Stimulated activated CD8-positive, alpha-beta memory T cell treated with anti-CD3 and anti-CD28 coated beads, Interleukin-7, amount 100 ng/mL, for 4 hours (primary cell): ENCODE measurements at places on chromosomes 12 and 14.

DNA sequence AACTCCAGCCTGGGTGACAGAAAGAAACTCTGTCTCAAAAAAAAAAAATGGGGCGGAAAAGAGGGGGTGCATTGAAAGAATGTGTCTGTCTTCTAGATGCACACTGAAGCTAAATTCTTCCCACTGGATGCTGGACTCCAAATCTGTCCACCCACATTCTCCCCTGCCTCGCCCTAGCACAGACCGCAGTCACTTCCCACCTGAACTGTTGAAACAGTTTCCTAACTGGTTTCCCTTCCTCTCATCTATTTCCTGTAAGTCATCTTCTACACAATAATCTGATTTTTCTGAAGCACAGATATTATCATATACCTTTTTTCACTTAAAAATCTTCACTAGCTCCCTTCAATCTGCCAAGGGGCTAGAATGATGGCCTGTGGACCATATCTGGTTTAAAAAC is 1.5 kb upstream of the HCAR1 start:
- DNase-seq: no peak

- DNase-seq: no peak
These were observed 42.4 kb upstream of the GPATCH2L start for GRCh38 chr14:76109087-76109880.

DNA sequence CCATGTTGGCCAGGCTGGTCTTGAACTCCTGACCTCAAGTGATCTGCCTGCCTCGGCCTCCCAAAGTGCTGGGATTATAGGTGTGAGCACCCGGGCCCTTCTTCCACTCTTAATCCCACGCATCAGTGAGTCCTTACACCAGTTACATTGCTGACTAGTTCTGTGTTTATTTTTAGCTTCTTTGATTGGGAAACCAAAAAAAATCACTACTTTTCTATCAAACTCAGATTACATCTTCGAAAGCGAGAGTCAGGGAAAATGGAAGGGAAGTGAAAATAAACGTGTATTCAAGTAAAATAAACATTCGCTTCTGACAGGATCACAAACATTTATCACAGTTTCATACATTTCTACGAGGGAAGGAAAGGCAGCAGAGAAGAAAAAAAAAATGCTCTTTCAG is 32.2 kb downstream of the FGD6 start:
- no peak for DNase-seq

GRCh38 chr14:104746071-104746545 is 6.8 kb upstream of the SIVA1 start:
- DNase-seq: no peak

DNA sequence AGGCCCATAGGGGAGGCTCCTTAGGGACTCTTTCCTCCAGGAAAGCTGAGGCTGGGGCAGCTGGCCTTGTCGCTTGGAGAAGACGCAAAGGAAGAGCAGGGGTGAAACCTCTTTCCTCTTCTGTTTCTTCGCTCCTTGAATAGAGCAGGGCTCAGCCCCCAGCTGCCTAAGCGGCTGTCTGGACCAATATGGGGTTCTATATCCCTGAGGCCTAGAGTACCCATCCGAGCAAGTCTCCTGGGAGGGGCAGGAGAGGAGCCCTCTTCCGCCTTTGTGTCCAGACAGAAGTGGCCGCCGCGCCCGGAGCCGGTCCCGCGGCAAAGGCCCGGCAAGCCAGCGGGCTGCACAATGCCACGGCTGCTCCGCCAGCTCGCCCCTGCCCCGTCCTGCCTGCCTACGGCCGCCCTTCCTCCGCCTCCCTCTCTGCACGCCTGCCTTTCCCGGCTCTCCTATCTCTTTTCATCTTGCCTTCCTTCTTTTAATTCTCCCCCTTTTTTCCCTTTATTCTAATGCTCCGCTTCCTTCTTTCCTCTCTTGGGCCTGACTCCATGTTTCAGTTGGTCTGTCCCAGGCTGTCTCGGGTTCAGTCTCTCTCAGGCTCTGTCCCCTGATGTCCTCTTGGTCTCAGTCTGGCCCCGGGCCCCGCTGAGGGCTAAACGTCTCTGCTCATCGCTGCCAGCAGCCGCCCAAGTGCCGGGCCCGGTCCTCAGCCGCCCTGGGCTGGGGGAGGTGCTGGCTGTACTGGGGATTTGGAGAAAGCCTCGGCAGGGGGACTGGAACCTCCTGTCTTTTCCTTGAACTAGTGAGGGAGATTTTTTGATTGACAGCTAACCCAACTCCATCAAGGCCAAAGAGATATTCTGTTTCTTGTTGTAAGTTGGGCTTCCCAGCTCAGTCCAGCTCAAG is 2.5 kb upstream of the HOXC9 start:
- no peak for DNase-seq

DNA sequence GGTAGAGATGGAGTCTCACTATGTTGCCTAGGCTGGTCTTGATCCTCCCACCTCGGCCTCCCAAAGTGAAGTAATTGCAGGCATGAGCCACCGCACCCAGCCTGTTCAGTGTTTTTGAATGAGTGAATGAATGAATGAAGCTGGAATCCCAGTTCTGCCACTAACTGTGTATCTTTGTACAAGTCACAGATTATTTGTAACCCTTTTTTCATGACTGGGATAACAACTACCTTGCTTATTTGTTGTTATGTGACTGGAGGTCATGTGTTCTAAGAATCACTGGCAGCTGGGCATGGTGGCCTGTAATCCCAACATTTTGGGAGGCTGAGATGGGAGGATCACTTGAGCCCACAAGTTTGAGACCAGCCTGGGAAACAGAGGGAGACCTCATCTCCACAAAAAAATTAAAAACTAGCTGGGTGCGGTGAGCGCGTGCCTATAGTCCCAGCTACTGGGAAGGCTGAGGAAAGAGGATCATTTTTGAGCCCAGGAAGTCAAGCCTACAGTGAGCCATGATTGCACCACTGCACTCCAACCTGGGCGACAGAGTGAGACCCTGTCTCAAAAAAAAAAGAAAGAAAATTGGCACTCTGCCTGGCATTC is 13.3 kb upstream of the NUMB start:
- no peak for DNase-seq

DNA sequence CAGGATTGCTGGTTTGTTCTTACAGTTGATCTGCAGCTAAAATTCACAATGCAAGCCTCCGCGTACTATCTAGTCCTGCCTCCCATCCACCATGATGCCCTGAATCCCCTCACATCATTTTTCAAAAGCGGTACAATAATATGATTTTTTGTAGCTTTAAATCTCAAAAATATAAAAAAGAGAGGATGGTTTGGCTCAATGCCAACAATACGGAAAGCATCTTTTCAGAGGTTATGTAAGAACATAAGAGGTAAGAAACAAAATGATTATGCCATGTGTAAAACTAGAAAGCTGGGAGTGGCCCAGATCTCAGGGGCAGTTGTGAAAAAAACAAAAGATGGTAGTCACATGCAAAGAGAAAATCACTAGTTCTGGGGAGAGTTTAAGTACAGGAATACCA is 24.0 kb upstream of the ZDHHC17 start:
- no peak for DNase-seq

- no peak for DNase-seq
These were observed 60.2 kb downstream of the UBR7 start for GRCh38 chr14:93267149-93267711.

GRCh38 chr12:50790081-50790480 is 26.2 kb downstream of the ATF1 start:
- no peak for DNase-seq

- DNase-seq: no peak
These were observed 52.0 kb downstream of the ETV6 start for GRCh38 chr12:11701433-11701832.

- no peak for DNase-seq
These were observed 1.9 kb downstream of the PPP1R3E start for GRCh38 chr14:23300687-23301223.

- DNase-seq: no peak
These were observed 20.4 kb downstream of the EIF2B2 start for GRCh38 chr14:75023108-75023507.

DNA sequence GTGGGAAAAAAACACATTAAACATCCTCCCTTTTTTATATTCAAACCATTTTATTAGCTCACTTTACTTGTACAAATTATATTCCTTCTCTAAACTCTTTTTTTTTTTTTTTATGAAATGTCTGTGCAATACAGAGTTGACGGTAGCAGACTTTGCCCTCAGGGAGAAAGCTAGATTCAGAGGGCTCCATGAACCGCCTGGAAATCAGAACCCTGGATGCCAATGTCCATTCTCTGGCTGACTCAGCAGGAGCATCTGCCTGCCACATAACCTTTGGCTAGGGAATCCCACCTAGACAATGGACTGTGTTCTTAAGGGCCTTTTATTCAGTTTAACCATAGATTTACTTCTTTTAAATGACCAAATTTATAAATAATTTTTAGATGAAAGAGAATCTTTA is 467.0 kb downstream of the MDGA2 start:
- DNase-seq: no peak

- no peak for DNase-seq
These were observed 29.5 kb upstream of the EML1 start for GRCh38 chr14:99763527-99764221.

DNA sequence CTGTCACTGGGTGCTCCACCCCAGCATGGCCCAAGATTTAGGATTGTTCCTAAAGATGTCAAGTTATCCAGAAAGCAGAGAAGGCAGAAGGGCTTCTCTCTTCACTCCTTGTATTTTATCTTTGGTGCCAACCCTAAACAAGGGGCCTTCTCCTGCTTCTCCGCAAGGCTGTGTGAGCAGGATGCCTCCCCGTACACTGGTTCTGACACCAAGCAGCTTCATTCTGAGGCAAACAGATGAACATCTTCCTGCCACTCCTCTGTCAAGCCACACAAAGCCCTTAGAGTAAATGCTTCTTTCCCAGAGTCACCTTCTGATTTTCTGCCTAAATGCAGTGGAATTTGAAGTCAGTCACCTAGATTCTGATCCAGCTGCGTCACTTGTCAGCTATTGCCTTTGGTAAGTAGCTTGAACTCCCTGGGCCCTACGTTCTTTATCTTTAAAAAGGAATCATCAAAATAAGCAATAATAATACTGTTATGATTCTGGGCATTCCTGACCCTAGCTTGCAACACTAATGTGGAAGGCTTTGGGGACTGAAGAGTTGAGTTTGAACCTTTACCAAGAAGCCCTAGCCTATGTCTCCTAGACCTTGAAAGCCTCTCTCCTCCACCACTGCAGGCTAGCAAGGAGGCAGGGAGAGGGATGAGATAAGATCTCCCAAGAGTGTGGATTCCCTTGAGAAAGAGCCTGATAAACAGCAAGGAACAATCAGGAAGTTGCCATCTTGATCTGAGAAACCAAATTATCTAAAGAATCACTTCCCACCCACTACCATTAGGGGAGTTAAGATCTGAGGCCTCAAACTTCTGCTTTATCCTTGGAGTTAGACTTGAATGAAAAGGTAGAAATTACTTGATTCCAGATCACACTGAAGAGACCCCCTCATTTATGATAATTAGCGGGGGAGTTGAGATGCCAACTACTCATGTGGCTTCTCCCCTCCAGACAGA is 5.7 kb downstream of the KRT73 start:
- no peak for DNase-seq

GRCh38 chr14:39367387-39367751 is 64.9 kb downstream of the FBXO33 start:
- DNase-seq: no peak

- no peak for DNase-seq
These were observed 26.8 kb upstream of the ADAMTS20 start for GRCh38 chr12:43578782-43579181.

DNA sequence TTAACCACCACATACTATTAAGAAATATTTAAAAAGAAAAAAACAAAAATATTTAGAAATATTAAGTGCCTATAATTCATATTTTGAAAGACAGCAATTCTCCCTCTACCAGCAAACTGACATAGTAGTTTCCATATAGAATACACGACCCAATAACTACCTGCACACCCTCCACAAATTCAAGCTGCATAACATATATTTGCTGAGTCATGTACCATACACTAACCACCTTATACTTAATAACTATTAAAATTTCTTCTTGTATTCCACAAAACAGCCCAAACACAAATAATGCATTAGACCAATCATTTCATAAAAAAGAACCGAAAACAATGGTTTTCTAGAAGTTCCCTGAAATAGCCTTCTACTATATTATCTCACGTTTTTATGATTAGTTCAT is 21.7 kb downstream of the GTF2A1 start:
- DNase-seq: no peak

GRCh38 chr12:78192979-78193378 is 362.3 kb downstream of the NAV3 start:
- DNase-seq: no peak

GRCh38 chr12:10279937-10280336 is 27.7 kb upstream of the KLRD1 start:
- no peak for DNase-seq

GRCh38 chr12:128792398-128792797 is 31.4 kb downstream of the SLC15A4 start:
- DNase-seq: no peak

- no peak for DNase-seq
These were observed 165.8 kb downstream of the CALM1 start for GRCh38 chr14:90562652-90563051.

GRCh38 chr14:97196336-97196735 is 399.2 kb downstream of the VRK1 start:
- DNase-seq: no peak

GRCh38 chr14:71652368-71652767 is 279.9 kb upstream of the RGS6 start:
- DNase-seq: no peak

GRCh38 chr14:61925043-61925442 is 162.8 kb downstream of the SNAPC1 start:
- DNase-seq: no peak

- no peak for DNase-seq
These were observed 5.5 kb upstream of the KRT84 start for GRCh38 chr12:52390739-52391617.

DNA sequence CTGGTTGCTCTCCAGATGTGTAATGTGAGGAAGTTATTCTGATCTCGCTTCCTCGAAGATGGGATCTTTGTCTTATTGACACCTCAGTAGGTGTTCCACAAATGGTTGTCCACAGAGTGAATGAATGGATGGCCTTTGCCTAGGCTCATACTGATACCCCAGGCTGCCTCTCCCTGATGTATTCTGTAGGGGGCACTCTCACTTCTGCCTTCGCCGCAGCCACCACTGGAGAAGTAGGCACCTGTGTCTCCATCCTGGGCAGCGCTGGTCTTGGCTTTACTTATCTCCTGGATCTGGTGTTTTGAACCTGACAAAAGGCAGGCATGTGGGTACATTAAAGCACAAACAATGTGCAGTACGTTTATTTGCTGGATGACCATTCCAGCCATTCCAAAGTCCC is 82.1 kb downstream of the ZFP36L1 start:
- DNase-seq: no peak

DNA sequence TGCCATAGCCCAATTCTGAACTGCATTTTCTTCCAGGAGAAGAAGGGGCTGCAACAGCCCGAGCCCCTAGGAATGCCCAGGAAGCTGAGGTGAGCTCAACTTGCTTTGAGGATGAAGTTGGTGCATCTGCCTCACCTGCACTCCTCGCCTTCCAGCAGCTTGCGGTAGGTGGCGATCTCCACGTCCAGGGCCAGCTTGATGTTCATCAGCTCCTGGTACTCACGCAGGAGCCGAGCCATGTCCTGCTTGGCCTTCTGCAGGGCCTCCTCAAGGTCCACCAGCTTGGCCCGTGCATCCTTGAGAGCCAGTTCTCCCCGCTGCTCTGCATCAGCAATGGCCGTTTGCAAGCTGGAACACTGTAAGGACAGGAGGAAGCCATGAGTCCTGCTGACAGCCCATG is 6.0 kb downstream of the KRT75 start:
- no peak for DNase-seq
